ENCODE measurements at places on chromosomes 11 and 22. TPM values are rescaled to one million over a fixed set of nuclear protein-coding genes. Genes with fewer than 3 reads are reported as not detected.

GRCh38 chr22:36881504-36882245, 20.9 kb downstream of the NCF4 start:
- no peaks in the 10 kb centered on the region for H3K4me1 ChIP-seq
- H3K27ac ChIP-seq, result no peak overlapping the region
- DNase-seq, result no peak
- no peaks in the 10 kb centered on the region for H3K36me3 ChIP-seq

- no peak for DNase-seq
- no peaks in the 10 kb centered on the region for H3K4me1 ChIP-seq
- H3K36me3 ChIP-seq, result no peaks in the 10 kb centered on the region
- no peak overlapping the region for H3K27ac ChIP-seq
These were observed 107.4 kb downstream of the SERGEF start for GRCh38 chr11:17905477-17905876.

GRCh38 chr11:10942620-10943019, 84.8 kb upstream of the ZBED5 start:
- H3K27ac ChIP-seq, result no peak overlapping the region
- H3K4me3 ChIP-seq, result no peak overlapping the region

CYP2D6 gene
- 3.5 TPM for total RNA-seq

GRCh38 chr11:82792822-82793569, 59.3 kb upstream of the FAM181B start:
- DNase-seq, result no peak

DNA sequence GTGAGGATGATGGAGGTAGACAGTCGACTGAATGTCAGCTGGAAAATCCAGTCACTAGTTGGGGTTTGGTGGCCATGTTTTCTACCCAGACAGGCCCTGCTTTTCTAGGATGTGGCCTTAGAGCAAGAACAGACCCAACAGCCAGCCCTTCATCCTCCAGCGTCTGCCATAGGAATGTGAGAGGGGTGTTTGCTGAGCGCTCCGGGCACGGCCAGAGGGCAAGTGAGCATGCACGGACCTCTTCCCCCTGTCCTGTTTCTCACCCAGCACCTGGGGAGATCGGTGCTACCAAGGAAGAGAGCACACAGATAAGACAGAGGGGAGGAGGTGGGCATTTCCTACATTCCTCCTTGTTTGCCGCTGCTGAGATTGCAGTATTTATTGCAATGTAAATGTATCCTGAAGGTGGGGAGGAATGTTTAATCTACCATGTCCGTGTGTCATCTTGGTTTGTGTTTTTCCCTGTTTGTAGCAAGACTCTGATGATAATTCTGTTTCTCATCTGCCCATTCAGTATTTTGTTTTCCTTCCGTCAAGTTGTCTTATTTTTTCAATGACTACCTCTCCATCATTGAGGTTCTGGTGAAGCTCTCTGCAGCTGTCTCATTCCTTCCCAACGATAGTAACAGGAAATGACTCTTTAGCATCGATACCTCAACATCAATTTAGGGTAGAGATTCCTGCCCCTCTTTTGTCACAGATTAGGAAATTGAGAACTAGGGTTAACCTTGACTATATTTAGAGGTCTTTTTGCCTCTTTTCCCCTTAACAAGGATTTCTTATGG, 4.9 kb upstream of the ATF4 start:
- DNase-seq, result no peak
- H3K27ac ChIP-seq, result no peak overlapping the region
- H3K4me1 ChIP-seq, result no peaks in the 10 kb centered on the region
- H3K4me3 ChIP-seq, result no peak overlapping the region

GRCh38 chr11:128335729-128336128, 251.6 kb downstream of the ETS1 start:
- no peaks in the 10 kb centered on the region for H3K4me1 ChIP-seq
- H3K27ac ChIP-seq, result no peak overlapping the region
- no peaks in the 10 kb centered on the region for H3K27me3 ChIP-seq
- H3K36me3 ChIP-seq, result no peaks in the 10 kb centered on the region
- no peak overlapping the region for H3K4me3 ChIP-seq

STK33 gene
- total RNA-seq, result 0.20 TPM

GRCh38 chr11:11977206-11977938, 31.1 kb downstream of the DKK3 start:
- H3K4me1 ChIP-seq, result peaks cover 39% of the 10 kb centered on the region
- H3K36me3 ChIP-seq, result peaks cover 9% of the 10 kb centered on the region
- H3K4me3 ChIP-seq, result peak overlapping the region; percentile 53
- peak overlapping the region; percentile 86 for H3K27ac ChIP-seq
- no peaks in the 10 kb centered on the region for H3K27me3 ChIP-seq

DNA sequence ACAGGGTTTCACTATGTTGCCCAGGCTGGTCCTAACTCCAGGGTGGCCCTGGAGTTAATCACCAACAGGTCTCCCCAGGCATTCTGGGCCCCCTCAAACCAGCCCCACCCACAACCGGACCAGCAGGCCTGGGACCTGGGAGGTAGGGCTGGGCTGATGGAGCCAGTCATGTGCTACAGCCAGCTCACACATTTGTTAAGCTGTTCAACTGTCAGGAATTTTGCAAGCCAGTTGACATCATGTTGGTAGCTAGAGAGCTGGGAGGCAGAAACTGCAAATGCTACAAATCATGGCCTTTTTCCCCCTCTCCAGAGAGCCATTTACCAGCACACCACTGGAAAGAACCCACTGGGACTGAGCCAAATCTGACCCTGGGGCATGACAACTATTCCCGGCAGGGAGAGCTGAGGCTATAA, 6.8 kb downstream of the ARHGAP1 start:
- H3K36me3 ChIP-seq, result peaks cover 57% of the 10 kb centered on the region
- H3K4me1 ChIP-seq, result peaks cover 12% of the 10 kb centered on the region
- H3K27me3 ChIP-seq, result no peaks in the 10 kb centered on the region
- peak overlapping the region; percentile 88 for H3K27ac ChIP-seq
- DNase-seq, result no peak
- no peak overlapping the region for H3K4me3 ChIP-seq

DNA sequence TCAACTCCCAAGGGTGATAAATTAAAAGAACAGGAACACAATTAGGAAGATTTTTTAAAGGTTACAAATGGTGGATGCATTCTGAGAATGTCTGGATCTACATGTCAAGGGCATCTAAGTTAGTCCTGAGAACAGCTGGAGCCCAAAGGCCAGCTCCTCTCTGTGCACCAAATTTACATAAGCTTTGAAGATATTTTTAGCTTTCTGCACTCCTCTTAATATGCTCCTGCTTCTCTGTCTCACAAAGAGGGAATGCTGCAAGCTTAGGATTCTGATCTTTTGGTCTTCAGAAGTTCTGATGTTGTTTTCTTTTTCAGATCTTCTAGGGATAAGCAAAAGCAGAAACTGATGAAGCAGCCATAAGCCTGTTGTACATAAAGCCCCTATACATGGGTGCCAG, 309.8 kb upstream of the NCAM1 start:
- no peak overlapping the region for H3K4me3 ChIP-seq
- DNase-seq, result no peak
- no peak overlapping the region for H3K27ac ChIP-seq
- no peaks in the 10 kb centered on the region for H3K27me3 ChIP-seq

DNA sequence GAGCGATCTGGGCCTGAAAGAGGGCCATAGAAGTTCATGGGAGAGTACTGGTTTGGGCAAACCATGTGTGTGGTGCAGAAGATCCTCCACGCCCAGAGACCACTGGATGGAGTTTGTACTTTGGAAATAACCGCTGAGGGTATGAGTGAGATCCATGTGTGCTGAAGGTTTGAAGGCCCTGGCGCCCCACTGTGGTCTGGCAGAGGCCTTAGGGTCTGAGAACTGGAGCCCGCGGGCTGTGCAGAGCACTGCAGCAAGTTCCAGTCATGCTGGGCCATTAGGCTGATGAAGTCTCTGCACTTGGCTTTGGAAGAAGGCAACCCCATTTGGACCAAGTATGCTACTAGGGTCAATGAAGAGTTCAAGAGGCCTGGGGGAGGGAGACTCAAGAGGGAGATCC, 186.4 kb downstream of the BUD13 start:
- peaks cover 37% of the 10 kb centered on the region for H3K27me3 ChIP-seq
- H3K4me1 ChIP-seq, result no peaks in the 10 kb centered on the region
- no peak overlapping the region for H3K4me3 ChIP-seq
- no peak for DNase-seq

DNA sequence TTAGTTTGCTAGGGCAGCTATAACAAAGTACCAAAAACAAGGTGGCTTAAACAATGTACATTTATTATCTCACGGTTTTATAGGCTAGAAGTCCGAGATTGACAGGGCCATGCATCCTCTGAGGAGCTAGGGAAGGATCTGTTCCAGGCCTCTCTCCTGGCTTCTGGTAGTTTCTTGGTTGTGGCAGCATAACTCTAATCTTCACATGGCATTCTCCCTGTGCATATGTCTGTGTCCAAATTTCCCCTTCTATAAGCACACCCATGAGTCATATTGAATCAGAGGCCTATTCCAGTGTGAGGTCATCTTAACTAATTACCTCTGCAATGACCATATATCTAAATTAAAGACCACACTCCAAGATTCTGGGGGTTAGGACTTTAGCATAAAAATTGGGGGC, 31.3 kb upstream of the MMP13 start:
- H3K36me3 ChIP-seq, result no peaks in the 10 kb centered on the region
- no peak overlapping the region for H3K27ac ChIP-seq
- peak; percentile 36 for DNase-seq
- H3K27me3 ChIP-seq, result no peaks in the 10 kb centered on the region

DNA sequence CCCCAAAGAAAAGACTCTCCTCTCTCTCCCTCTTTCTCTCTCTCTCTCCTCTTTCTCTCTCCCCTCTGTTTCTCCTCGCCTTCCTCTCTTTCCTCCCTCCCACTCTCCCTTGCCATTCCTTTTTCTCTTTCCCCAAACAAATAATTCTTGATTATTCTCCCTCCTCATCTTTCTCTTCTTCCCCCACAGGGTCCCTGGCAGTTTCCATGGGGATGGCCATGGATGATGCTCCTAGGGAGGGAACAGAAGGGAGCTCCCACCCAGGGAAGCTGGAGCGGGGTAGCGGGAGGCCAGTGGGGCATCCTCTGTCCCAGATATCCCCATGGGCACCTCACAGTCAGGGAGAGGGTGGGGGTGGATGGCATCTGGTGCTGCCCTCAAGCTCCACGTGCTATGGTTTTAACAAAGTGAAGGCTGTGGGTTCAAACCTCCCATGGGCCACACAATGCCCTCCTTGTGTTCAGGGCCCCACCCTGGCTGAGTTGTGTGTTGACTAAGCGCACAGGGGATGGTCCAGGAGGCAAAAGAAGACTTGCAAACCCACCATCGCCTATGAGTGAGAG, 266.4 kb downstream of the BUD13 start:
- H3K4me3 ChIP-seq, result no peak overlapping the region
- DNase-seq, result no peak
- no peaks in the 10 kb centered on the region for H3K36me3 ChIP-seq
- no peak overlapping the region for H3K27ac ChIP-seq
- H3K27me3 ChIP-seq, result peaks cover 92% of the 10 kb centered on the region

LZTR1 gene
- 49.2 TPM for total RNA-seq

- DNase-seq, result no peak
- H3K4me1 ChIP-seq, result peaks cover 12% of the 10 kb centered on the region
- peaks cover 48% of the 10 kb centered on the region for H3K36me3 ChIP-seq
- H3K27me3 ChIP-seq, result no peaks in the 10 kb centered on the region
- peak overlapping the region; percentile 95 for H3K4me3 ChIP-seq
These were observed 337 bp downstream of the RPLP2 start for GRCh38 chr11:810040-810567.

GRCh38 chr11:44912270-44912987, 38.3 kb downstream of the TP53I11 start:
- peaks cover 4% of the 10 kb centered on the region for H3K36me3 ChIP-seq
- DNase-seq, result no peak
- H3K4me1 ChIP-seq, result no peaks in the 10 kb centered on the region
- H3K27ac ChIP-seq, result no peak overlapping the region

GRCh38 chr11:7673724-7674434, 579 bp upstream of the CYB5R2 start:
- no peaks in the 10 kb centered on the region for H3K36me3 ChIP-seq
- H3K27ac ChIP-seq, result no peak overlapping the region
- H3K27me3 ChIP-seq, result no peaks in the 10 kb centered on the region
- H3K4me3 ChIP-seq, result no peak overlapping the region
- DNase-seq, result no peak
- H3K4me1 ChIP-seq, result peaks cover 20% of the 10 kb centered on the region

OPCML gene
- not detected for total RNA-seq

INS gene
- total RNA-seq, result not detected

DNA sequence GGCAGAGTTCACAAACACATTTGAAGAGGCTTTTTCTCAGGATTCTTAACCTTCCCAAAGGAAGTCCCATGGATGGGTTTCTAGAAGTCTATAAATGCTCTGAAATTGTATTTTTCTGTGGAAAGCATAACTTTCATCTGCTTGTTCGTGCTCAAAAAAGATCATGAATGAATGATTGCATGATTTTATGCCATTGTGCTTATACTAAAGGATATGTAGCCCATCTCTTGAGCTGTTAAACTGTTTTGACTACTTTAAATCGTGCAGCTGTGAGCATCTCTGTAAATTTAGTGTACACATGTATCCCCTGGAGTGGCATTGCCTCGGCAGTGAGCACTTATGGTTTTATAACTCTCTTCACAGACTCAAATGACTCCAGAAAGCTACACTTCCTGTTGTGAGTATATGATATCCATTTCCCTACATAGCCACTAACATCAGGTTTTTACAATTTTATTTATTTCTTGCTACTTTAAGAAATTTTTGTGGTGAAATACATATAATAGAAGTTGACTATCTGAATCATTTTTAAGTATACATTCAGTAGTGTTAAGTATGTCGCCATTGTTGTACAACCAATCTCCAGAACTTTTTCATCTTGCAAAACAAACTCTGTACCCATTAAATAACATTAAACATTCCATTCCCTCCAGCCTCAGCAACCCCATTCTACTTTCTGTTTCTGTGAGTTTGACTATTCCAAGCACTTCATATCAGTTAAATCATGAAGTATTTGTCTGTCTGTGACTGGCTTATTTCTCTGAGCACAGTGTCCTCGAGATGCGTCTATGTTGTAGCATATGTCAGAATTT, 8.0 kb downstream of the NEAT1 start:
- H3K4me3 ChIP-seq, result peak overlapping the region; percentile 98
- H3K36me3 ChIP-seq, result peaks cover 100% of the 10 kb centered on the region
- H3K27ac ChIP-seq, result peak overlapping the region; percentile 62
- DNase-seq, result peak; percentile 54
- peaks cover 56% of the 10 kb centered on the region for H3K4me1 ChIP-seq

- H3K27me3 ChIP-seq, result no peaks in the 10 kb centered on the region
- no peak overlapping the region for H3K27ac ChIP-seq
- H3K4me1 ChIP-seq, result peaks cover 47% of the 10 kb centered on the region
- peaks cover 49% of the 10 kb centered on the region for H3K36me3 ChIP-seq
These were observed 1.7 kb downstream of the RPS19BP1 start for GRCh38 chr22:39530692-39531331.

- H3K27ac ChIP-seq, result no peak overlapping the region
- no peaks in the 10 kb centered on the region for H3K4me1 ChIP-seq
- H3K27me3 ChIP-seq, result no peaks in the 10 kb centered on the region
- no peaks in the 10 kb centered on the region for H3K36me3 ChIP-seq
- no peak overlapping the region for H3K4me3 ChIP-seq
- no peak for DNase-seq
These were observed 212.4 kb upstream of the SESN3 start for GRCh38 chr11:95443386-95443785.

L3MBTL2 gene
- total RNA-seq, result 28.7 TPM

ASPHD2 gene
- 4.0 TPM for total RNA-seq

SELENOO gene
- total RNA-seq, result 16.1 TPM

Measured in MCF 10A (cell line).